ENCODE measurements at places on chromosomes 1 and 21.

GRCh38 chr1:154940213-154940560 lies 3.7 kb upstream of the PMVK start:
- DNase-seq, result no peak

DNA sequence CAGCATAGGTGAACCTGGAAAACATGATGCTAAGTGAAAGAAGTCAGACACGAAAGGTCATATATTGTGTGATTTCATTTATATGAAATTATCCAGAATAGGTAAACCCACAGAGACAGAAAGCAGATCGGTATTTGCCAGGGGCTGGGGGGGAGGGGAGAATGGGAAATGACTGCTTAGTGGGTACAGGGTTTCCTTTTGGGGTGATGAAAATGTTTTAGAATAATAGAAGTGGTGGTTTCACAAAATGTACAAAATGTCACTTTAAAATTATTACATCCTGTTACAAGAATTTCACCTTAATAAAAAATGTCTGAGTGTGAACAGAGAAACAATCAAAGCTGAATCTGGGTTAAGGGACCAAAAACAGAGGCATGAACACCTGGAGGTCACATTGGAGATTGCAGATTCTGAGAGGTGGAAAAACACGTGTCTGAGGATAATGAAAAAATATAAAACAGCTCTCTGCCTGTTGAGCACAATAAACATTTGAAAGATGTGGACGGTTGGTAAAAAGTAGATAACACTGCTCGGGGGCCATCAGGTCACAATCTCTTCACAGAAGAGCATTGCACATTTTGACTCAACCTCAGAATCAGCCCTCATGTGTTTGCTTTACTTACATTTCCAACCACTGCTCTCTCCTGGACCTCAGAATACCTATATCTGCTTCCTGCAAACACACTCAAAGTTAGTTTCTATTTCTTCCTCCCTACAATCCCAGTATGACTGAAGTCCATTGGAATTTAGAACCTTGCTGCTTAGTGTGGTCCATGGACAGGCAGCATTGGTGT lies 3.2 kb downstream of the SLAMF6 start:
- no peak for DNase-seq

- DNase-seq, result no peak
These were observed 10.8 kb downstream of the MCL1 start for GRCh38 chr1:150568594-150568966.

DNA sequence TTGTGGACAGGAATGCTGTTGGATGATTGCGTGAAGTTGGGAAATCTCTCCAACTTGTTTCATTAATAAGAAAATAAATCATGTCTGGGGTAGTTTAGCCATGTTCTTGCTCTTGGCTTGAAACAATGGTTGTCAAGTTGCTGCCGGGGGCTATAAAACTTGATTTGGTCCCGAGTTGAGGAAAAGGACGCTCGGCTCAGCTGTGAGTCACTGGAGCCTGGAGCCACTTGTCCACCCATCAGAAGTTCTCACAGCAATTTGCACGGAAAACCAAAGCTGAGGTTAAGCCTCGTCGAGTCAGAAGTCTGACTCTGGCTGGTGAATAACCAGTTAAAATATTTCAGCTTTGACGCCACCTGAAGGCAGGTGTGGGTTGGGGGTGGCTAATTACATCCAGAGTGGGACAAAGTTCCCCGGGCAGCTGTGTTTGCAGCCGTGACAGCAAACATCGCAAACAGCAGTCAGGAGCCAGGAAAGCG lies 19.7 kb upstream of the RIPK4 start:
- no peak for DNase-seq

DNA sequence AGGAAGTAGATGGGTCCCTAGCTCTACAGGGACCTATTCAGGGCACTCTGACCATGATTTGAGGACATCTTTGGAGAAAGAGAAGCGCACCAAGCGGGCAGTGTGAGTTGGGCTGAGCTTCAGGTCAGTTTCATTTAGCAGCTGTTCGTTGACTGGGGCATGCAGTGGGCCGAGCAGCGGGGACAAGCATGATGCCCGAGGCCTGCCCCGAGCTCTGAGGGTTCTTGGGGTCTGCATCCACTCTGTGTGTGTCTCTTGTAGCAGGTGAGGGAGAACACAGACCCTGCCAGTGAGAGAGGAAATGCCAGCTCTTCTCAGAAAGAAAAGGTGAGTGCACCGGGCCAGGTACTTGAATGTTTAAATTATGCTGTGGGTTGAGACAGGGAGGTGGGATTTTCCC lies 5.4 kb downstream of the THAP3 start:
- no peak for DNase-seq

- no peak for DNase-seq
These were observed 21.7 kb downstream of the SESN2 start for GRCh38 chr1:28280977-28281381.

DNA sequence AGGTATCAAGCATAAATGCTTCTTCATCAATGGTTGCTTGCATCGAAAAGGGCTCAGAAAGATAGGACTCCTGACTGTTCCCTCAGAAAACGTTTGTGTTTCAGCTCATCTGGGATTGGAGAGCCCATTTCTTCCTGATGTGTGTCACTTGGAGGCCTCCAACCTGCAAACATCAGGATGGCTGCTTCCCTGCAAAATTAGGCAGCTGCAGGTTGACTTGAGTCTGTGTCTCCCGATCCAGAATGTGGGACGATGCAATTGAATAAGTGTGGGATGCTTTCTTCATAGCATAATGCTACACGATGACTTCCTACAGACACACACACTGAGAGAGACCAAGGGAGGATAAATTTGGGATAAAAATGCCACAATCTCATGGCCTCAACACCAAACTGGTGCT lies 42.2 kb downstream of the OLIG1 start:
- DNase-seq, result no peak

DNA sequence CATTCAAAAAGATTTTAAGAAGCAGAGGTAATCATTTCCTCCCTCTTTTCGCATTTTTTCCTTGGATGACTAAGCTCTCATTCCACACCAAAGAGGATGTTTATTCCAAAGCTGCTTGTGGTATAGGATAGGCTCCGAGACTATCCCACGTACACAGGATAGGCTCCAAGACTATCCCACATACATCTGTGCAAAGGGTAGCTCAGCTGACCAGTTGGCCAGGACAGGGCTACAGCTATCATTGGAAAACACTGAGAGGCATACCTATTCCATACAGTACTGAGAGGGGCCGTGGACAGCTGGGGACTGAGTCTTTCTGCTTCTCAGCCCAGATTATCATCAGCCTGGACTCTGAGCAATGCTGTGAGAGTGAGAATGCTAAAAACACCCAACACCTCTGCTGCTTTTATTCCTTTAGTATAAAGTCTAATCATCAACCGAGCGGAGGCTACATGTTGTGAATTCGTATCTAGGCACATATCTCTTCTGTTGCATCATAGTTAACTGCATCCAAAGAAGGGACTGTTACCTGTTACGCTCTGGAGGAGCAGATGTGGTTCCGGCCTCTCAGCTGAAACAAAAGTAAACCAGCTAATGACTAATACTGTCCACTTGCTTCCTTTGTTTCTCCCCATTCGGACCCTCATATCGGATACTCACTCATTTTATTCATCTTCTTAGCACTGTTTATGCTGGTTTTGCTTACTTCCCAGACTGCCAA lies 141.0 kb downstream of the TNFSF18 start:
- no peak for DNase-seq

GRCh38 chr1:57340334-57341070 lies 83.4 kb downstream of the DAB1 start:
- no peak for DNase-seq

DNA sequence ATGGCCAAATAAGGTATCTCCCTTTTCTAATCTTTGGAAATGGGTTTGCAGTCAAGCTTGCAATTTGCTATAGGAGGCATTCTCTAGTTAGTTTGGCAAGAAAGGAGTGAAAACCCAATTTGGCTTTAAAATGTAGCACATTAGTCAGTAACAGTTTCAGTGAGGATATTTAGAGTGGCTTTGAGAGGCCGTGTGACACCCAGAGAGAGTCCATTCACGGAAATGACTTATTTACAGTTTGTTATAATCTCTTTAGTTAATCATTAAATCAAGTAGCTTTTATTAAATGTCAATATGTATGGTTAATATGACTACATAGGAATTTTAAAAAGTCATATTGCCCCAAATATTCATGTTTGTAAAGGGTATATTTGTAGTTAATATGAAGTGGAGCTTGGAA lies 9.6 kb downstream of the ZBTB18 start:
- no peak for DNase-seq

- DNase-seq, result no peak
These were observed 62.3 kb upstream of the ARTN start for GRCh38 chr1:43871181-43871910.

All from T-helper 17 cell (primary cell).